ENCODE measurements at places on chromosomes 1 and 21. TPM values are rescaled to one million over a fixed set of nuclear protein-coding genes. Genes with fewer than 3 reads are reported as not detected.

DNA sequence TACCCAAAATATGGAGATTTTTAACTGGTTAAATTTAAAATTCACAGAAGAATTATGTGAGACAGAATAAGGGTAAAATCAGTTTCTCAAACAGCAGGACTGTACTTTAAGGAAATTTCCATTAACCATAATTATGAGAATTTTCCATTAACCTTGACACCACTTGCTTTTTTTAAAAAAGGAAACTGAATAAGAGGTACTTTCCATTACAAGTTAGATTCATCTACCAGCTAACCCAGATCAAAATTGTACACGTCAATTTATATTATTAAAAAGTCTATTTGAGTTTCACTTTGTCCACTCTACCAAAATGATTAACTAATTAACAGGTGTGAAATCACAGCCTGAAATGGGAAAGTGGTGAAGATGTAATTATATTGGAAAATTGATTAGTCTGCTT, 414.5 kb downstream of the DPYD start:
- DNase-seq, result no peak

GRCh38 chr1:15148941-15149340, 4.6 kb upstream of the TMEM51 start:
- no peak for DNase-seq

DNA sequence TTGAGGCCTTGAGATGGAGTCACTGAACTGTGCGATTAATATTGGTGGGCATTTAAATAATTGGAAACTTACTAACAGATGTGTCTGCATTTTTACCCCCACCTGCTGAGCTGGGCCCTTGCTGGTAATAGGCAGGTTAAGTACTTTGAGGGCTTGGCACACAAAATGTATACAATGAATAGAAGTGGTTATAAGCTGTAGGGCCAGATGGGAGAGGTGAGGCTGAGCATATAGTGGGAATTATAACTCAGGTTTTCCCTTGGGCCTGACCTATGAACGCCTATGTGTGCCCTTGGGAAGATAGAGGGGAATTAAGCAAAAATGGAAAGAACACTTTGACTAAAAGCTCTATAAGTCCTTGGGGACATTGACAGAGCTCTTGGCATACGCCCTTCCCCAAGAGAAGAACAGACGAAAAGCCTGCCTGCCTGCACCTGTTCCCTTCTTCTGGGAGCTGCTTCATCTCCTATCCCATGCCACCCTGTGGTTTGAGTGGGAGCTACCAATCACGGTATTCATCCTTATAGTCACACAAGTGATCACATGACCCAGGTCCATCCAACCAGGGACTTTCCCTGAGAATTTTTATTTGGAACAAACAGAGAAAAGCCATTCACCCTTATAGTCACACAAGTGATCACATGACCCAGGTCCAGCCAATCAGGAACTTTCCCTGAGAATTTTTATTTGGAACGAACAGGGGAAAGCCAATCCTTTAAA, 260.7 kb upstream of the CSF3R start:
- no peak for DNase-seq

DNA sequence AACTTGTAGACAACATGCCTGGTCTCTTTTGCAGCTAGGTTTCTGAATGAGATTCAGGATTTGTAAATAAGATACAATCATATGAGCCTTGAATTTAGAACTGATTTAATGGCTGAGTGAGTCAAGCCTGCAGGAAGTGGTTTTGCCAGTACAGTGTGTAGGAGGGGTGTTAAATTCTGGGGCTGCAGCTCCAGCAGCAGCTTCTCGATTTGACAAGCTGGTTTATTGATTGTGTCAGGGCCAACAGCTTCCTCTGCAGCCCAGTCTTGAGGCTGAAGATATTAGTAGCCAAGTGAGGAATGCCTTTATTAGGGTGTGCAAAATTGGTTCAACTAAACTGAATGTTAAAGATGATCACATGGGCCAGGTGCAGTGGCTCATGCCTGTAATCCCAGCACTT, 11.5 kb upstream of the PLA2G5 start:
- DNase-seq, result no peak

TTC39A gene
- total RNA-seq, result 33.6 TPM
